H1 (cell line): ENCODE measurements at places on chromosomes 6 and 20. TPM values are rescaled to one million over a fixed set of nuclear protein-coding genes. Genes with fewer than 3 reads are reported as not detected.

The CRYBG1 gene
- total RNA-seq: 11.6 and 11.9 TPM in 2 replicates

The BCAS1 gene
- total RNA-seq: 0.19 and 0.27 TPM in 2 replicates

DNA sequence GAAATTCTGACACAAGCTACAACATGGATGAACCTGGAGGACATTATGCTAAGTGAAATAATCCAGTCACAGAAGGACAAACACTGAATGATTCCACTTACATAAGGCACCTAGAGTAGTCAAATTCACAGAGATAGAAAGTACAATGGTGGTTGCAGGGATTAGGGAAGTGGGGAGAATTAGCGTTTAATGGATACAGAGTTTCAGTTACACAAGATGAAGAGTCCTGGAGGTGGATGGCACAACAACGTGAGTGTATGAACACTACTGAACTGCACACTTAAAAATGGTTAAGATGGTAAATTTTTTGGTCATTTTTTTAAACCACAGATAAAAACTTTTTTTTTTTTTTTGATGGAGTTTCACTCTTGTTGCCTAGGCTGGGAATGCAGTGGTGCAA is 24.7 kb downstream of the MOCS3 start:
- no peaks in the 10 kb centered on the region; the same call in 1 of the 2 replicates for H3K27me3 ChIP-seq
- H3K27ac ChIP-seq: no peak overlapping the region
- no peaks in the 10 kb centered on the region for H3K36me3 ChIP-seq
- no peak for DNase-seq

- no peaks in the 10 kb centered on the region for H3K36me3 ChIP-seq
- no peak overlapping the region for H3K27ac ChIP-seq
These were observed 18.4 kb upstream of the MRPS18A start for GRCh38 chr6:43705996-43706395.

GRCh38 chr6:7939184-7939863 is 28.7 kb upstream of the TXNDC5 start:
- H3K27me3 ChIP-seq: no peaks in the 10 kb centered on the region
- no peaks in the 10 kb centered on the region for H3K4me1 ChIP-seq

GRCh38 chr6:129100164-129100563 is 217.2 kb downstream of the LAMA2 start:
- H3K27me3 ChIP-seq: no peaks in the 10 kb centered on the region
- no peak overlapping the region for H3K4me3 ChIP-seq
- H3K27ac ChIP-seq: no peak overlapping the region

The ADGB gene
- not detected in 2 replicates for total RNA-seq

DNA sequence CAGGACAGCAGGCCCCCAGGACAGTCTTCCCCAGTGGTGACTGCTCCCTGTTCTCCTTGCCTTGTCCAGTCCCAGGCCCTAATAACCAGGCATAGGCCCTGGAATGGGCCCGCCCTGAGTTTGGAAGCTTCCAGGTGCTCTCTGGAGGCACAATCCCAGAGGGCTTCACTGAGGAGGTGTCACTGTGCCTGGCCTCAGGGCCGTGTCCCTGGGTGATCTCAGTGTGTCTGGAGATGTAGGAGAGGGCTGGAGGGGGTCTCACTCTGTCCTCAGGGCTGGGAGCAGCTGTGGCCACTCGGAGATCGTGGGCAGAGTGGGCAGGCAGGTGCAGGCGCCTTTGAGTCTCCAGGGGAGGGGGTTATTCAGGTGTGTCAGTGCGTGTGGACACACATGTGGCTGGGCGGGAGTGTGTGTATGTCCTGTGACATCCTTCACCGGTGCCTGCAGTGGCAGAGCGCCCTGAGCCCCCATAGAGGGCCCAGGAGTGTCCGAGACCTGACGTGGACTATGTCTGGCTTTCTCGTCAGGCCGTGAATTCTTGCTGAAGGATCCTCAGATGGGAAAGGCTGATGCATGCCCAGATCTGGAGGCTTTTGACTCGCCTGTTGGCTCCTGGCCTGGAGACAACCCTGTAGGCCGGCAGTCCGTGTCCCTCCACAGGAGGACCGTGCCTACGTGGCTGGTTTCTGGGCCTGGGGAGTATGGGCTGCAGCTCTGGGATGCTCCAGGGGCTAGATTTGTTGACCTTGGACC is 5.5 kb upstream of the NPBWR2 start:
- H3K4me1 ChIP-seq: no peaks in the 10 kb centered on the region
- no peak overlapping the region for H3K4me3 ChIP-seq

The CLIC5 gene
- 0.15 TPM in 1 of 2 replicates, not detected in the other for total RNA-seq

The PROKR2 gene
- total RNA-seq: 2.6 and 3.3 TPM in 2 replicates

- H3K36me3 ChIP-seq: no peaks in the 10 kb centered on the region
- H3K4me3 ChIP-seq: no peak overlapping the region
- no peaks in the 10 kb centered on the region for H3K27me3 ChIP-seq
These were observed 30.8 kb upstream of the SSR1 start for GRCh38 chr6:7343546-7344475.
